Fibroblast of the conjunctiva (primary cell): ENCODE measurements at places on chromosomes 1 and 21.

GRCh38 chr1:21839337-21840037 is 27.4 kb downstream of the LDLRAD2 start:
- DNase-seq: no peak

GRCh38 chr1:19894218-19894617 is 12.0 kb downstream of the OTUD3 start:
- peak; percentile 14 for DNase-seq

DNA sequence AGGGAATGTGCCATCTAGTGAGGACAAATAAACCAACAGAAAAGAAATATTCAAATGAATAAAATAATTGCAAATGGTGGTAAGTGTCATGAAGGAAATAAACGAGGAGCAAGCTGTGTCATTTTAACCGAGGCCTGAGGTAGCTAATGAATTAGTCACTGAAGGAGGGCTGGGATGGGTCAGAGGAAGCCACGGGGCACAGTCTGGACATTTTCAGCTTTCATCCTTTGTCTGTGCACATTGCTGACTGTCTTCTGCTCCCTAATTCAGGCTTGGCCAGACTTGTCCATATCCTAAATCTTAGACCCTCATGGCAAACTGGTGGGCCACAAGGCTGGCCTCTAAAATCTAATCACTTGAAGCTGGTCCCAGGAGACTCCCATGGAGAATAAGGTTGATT is 138.4 kb downstream of the RHOU start:
- DNase-seq: no peak

DNA sequence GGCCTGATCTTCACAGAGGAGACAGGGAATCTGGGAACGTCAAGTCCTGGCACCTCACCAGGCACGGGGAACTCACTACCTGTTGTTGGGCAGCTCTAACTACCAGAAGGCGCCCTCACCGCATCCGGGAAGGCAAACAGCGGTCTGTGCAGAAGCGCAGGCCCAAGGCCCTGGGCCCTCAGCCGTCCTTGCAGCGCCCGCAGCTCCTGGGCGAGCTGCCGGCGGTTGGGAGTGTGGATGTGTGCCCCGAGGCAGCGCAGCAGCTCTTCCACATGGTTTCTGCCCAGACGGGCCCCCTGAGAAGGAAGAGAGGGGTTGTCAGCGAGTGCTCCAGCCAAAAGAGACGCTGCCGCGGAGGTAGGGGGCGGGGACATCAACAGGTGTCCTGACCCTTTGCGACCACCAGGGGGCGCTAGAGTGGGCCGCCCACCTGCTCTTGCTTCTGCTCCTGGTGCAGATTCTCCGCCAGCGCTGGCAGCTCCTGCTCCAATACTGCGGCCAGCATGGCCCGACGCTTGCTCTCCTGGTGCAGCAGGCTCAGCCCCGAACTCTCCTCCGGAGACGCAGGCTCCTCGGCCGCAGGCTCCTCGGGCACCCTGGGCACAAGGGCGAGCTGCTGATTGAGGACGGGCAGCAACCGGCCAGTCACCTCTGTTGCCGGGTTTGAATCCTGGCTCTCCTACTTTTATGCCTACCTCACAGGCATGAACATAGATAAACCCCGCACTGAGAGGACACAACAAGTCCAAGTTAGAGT is 9.3 kb downstream of the MAP3K6 start:
- no peak for DNase-seq

DNA sequence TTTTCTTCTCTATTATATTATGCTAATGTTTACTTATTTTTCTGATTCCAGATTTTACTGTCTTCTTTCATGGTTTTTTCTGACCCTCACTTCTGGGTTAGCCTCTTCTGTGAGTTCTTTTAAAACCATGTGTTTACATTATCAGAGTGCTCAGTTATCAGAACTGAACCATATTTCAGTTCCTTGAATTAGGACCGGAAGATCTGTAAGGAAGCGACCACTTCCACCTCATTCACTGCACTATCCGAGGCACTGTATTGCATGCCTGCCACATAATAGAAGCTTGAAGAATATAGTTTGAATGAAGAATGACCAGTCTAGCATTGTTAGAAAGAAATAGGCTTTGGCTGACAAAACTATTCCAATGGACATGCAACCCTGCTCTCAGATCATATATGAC is 281.0 kb upstream of the DEPDC1 start:
- DNase-seq: no peak

GRCh38 chr1:28965271-28965870 is 51.0 kb downstream of the EPB41 start:
- DNase-seq: no peak

GRCh38 chr1:225654688-225655508 is 2.0 kb upstream of the ENAH start:
- no peak for DNase-seq

- no peak for DNase-seq
These were observed 215.1 kb downstream of the ATG4C start for GRCh38 chr1:62998845-62999649.

DNA sequence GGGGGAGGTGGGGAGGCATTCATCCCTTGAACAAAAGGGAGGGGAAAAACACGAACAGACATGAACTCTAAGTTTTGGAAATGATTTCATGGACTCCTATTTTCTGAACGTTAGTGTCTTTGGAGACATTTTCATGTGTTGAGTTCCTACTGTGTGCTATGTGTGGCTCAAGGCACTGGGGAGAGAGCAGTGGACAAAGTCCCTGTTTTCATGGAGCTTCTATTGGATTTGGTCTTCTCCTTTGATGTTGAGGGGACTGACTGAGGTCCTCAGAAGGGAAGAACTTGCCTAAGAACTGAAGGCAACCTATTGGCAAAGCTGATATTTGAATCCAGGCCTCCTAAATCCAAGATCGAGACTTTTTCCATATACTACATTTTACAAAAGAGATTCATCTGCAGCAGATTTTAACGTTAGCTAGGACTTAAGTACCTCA is 30.4 kb downstream of the JUN start:
- DNase-seq: no peak

DNA sequence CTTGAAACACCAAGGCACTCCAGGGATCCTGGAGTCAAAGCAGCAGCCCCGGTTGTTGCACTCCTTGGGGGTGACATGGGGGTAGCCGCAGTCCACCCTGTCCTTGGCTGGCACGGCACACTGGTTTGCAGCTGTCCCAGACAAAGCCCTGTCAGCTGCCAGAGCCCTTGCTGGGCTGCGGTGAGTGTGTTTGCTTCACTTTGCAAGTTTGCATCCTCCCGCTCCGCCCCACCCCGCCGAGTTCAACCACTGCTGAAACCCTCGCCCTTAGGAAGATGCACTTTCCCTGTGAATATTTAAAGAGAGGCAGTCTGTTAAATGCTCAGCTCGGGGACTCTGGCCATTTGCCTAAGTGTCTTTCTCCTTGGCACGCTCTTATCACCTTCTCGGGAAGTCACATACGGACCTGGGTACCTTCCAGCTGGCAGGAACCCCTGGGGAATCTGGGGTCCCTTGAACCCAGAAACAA is 1.7 kb downstream of the TFF3 start:
- no peak for DNase-seq

DNA sequence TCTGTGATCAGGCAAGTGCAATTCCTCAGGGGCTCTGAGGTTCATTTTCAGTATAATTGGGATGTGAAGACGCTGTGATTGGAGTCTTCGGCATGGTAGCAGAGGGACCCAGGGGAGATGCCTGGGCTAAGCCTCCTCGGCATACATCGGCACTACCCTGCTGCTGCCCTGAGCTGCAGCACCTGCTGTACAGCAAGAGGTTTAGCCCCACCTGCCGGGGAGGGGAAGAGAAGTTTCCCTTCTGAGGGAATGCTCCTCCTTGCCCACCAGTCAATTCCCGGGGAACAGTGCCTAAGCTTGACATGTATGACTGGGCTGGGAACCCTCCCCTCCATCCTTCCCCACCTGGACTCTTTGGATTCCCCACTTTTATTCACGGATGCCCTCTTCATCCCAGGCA is 24.9 kb downstream of the CNIH3 start:
- no peak for DNase-seq
